Adrenal gland (tissue), 19 donors: ENCODE measurements at places on chromosomes 13 and 19. TPM values are rescaled to one million over a fixed set of nuclear protein-coding genes. Genes with fewer than 3 reads are reported as not detected.

The ANKLE1 gene
- 0.28 TPM for total RNA-seq

The CCDC122 gene
- total RNA-seq: 6.8 TPM

The CASP14 gene
- total RNA-seq: not detected

The CEACAM7 gene
- total RNA-seq: not detected

The IFNL1 gene
- not detected for total RNA-seq

The MYPOP gene
- total RNA-seq: 8.9 TPM

The RB1 gene
- 26.1 TPM for total RNA-seq

The FBXW9 gene
- 9.7 TPM for total RNA-seq

The FBL gene
- total RNA-seq: 101 TPM
